ENCODE measurements at places on chromosomes 4 and X.

DNA sequence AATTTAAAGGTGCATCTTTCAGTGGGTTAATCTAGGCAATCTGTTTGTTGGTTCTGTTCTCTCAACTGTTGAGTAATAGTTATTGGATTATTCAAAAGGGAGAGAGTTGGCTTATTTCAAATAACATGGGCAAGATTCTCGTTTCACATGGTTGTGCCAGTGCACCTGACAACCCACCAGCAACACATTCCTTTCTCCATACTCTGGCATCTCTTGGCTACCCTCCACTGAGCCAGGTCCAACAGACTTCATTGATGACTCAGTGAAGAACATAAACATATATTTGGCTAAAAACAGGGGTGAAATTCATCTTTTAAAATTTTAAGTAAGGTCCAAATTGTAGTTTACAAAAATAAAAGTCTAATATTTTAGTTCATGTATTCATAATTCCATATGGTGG is 967.2 kb downstream of the RPA4 start:
- no peak for DNase-seq

GRCh38 chr4:188308142-188308541 is 168.9 kb downstream of the TRIML1 start:
- DNase-seq, result no peak

DNA sequence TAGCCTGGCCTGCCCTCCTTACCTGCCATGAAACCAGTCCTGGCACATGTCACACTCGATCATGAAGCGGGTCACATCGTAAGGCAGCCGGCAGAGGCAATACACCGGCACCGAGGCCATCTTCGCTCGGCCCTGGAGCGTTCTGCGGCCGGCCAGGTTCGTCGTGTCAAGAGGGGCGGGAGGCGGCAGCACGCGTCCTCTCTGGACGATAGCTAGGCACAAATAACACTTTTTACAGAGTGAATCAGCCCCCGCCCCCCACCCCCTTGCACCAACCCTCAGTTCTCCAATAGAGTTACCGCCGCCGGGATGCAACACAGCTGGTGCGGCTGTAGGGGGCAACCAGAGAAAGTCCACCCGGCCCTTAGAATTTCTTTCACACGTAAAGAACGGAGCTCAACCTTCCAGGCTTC is 1.7 kb downstream of the PHF8 start:
- DNase-seq, result peak; percentile 17

DNA sequence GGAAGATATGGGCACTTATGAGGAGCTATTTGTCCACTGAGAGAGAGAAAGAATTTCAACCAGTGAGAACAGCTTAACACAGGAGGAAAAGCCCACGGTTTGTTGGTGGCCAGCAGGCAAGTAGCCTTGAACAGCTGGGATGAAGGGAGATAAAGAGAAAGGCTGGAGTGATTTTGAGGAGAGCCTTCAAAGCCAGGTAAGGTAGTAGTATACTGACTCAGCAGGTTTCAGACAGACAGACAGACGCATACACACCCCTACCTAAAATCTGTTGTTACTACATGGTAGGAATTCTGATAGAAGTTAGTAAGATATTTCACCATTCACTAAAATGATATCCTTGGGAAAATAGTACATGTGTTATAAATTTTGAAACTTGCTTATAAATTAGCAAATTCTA is 60.5 kb downstream of the SEC24D start:
- no peak for DNase-seq

DNA sequence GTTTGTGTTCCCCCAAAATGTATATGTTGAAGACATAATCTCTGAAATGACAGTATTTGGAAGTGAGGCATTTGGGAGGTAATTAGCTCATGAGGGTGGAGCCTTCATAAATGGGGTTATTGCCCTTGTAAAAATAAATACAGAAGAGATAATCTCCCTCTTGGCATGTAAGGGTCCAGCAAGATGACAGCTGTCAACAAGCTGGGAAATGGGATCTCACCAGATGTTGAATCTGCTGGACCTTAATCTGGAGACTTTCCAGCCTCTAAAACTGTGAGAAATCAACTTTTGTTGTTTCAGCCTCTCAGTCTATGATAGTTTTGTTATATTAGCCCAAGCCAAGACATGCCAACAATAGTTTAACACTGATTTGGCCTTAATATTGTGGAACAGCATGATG is 438.2 kb upstream of the PCDH7 start:
- DNase-seq, result no peak

DNA sequence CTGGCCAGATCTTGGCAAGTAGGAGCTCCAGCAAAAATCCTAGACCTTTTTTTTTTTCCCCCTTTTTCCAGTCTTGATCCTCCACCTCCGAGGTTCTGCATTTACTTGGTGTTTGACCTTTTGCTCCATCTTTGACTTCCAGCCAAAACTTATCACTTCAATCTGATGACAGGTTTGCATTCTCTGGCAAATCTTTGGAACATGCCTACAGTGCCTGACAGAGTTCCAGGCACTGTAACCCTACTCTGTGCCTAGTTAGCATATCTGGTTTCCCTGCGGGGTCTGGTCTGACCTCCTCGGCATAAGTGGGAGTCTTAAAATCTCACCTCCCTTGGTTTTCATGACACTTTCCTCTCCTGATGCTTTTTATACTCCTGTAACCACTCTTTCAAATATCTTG is 39.4 kb upstream of the NR3C2 start:
- no peak for DNase-seq

DNA sequence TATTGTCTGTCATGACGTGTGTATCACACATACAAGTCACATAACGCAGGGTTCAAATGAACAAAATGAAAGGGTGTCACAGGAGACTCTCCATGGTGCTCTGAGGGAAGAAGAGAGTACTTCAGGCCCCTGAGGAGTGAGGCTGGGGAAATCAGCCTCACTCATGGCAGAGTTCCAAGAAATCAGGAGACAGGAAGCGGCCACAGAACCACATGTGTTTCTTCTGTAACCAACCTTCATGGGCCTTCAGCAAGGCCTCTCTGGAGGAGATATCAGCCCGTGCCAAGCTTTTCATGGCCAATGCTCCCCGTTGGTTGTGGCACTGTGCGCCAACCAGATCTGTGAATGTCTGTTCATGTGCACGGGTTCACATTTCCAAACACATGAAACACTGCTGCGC is 76.0 kb downstream of the NAT8L start:
- DNase-seq, result no peak

DNA sequence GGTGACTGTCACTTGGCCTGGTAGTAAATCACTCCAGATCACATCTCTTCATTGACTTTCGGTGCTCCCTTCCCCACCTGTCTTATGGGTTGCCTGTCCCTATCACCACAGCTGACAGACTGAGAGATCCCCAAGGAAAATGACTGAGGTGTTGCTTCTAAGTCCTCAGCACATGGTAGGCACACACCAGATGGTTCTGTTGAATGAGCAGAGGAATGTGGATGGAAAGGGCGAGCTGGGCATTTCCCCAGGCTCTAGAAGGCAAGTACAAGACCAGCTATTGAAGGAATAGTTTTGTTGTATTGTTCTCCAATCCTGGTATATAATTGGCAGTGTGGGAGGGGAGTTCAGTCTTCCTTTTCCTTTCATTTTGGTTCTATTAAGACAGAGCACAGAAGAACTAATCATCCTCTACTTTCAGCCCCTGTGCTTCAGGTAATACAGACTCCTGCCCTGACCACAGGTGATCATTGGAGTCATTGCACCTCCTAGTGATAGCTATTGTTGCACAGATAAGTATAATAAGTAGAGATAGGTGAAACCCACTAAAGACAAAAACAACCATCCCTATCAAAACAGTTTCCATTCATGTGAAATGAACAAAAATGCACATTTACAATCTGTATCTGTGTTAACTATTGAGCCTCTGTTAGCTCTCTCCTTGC is 158.6 kb downstream of the TRAM1L1 start:
- no peak for DNase-seq

DNA sequence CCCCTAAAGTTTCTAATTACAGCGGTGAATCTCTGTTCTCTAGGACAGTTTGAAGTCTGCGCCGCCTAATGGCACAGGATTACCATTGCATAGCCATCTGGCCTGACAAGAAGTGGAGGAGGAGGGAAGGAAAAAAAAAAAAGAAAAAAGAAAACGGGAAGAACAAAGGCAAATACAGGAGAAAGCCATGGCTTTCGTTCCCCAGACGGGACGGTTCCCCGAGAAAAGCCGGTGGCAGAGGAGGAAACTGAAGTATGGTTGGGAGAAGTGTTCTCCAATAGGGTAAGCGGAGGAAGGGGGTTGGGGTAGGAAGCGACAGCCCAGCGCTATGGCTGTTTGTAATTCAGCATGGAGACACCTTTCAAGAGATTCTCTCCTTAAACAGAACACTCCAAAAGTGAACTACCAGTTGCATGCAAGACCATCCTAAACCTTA is 80.8 kb downstream of the HMGN5 start:
- DNase-seq, result no peak

GRCh38 chr4:41888687-41889074 is 46.5 kb upstream of the TMEM33 start:
- DNase-seq, result no peak

DNA sequence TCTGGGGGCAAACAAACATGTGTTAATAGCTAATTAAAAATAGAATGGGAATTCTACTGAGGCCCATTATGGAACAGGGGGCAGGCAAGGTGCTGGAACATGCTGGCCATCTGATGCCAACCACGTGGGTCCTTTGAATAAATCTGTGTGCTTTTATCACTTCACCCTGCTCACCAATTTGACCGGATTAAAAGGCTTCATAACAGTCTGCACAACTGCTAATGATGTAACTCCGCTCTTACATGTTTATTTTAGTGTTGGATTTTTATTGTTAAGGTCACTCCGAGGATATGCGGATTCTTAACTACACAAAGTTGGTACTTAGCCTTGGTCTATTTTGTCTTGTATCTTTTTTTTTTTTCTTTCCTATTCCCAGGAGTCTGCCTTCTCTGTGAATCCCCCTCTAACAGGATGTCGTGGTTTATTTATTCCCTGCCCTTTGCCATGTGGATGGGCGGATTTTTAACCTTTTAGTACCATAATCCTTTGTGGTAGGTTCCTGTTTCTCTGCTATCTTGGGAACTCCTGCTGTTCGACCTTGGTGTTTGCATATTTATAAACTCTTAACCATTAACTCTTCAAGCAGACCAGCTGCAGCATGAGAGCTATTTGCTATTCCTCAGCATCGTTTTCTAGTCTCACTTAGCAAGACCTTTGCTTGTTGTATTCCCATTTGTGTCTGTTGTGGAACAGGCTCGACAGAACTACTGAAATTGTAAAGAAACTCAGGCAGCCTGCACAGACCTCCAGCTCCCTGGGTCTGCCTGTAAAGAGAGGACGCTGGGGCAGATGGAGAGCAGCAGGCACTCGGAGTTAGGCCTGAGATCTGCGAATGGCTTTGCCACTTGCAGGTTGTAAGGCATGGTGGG is 38.0 kb downstream of the TRIM2 start:
- no peak for DNase-seq

GRCh38 chrX:17328837-17329236 is 46.2 kb upstream of the NHS start:
- no peak for DNase-seq

DNA sequence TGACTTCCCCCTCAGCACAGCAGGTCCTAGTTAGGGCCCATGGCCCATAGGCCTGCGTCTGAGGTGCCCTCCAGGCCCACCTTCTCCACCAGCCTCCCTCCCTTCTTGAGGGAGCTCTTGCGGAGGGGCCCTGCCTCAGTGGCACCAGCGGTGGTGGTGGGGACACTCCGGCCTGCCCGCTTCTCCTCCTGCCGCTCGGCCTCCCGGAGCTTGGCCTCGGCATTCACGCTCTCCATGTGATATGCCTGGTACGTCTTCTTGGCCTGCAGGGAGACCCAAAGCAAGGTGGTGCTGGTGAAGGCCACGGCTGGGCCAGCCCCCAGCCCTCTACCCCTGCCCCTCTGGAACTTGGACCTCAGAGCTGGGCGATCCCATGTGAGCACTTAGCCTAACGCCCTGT is 5.5 kb downstream of the ARHGAP4 start:
- DNase-seq, result no peak

DNA sequence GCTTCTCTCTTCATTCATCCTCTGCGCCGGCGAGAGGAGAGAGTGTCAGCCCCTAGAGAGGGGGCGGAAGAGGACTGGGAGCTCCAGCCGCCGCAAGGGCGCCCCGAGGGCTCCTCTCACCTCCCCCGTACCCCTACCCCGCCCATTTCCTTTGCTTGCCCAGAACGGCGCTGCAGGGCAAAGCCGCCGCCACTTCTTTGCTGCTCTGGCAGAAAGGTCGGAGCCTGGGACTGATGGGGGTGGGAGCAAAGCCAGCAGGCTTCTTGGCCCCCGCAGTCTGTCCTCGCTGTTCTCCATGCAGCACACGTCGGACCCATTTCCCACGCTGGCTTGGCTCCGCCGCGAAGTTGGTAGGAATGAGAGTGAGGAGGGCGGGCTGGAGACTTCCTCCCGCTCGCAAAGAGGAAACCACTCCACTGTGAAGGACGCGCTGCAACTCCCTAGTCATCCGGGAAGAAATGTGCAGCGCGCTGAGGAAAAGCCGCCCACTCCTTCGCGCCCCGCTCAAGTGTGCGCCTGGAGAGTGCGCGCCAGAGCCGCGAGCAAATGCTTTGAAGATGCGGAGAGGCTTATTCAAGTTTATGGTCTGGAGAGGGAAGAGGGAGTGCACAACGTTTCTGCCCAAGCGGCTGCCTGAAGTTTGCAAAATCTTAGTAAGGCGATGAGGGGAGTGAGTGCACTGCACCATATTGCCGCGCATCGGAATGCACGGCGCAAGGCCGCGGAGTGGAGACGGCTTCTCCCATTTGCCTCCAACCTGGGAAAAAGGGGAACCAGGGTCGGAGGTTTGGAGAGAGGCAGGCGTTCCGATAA is 2.8 kb upstream of the PCDH7 start:
- no peak for DNase-seq

GRCh38 chrX:70044541-70045245 is 5.0 kb downstream of the AWAT2 start:
- no peak for DNase-seq

- DNase-seq, result no peak
Measured at GRCh38 chr4:186946136-186946535, 222.5 kb upstream of the FAT1 start.

- no peak for DNase-seq
Measured at GRCh38 chr4:25007598-25007997, 23.1 kb downstream of the LGI2 start.

DNA sequence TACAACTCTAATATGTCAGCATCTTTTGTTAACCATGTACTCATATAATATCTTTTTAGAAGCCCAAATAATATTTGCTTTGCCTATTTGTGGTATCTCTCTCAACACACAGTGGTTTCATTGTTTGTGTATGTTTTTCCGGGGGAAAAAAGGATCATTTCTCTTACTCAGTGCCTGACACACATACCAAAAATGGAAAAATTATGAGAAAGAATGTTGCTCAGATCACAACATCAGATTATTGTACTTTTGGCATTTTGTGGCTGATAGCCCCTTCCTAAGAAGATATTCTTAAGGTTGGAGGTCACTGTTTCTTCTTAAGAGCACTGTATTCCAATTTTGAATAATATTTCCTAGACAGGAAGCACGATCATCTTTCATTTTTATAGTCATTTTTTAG is 93.6 kb downstream of the PDLIM5 start:
- DNase-seq, result no peak

- DNase-seq, result no peak
Measured at GRCh38 chr4:68372588-68372987, 22.7 kb upstream of the YTHDC1 start.
